ENCODE measurements at places on chromosomes 6 and 20. TPM values are rescaled to one million over a fixed set of nuclear protein-coding genes. Genes with fewer than 3 reads are reported as not detected.

Gene SLC22A16
- total RNA-seq: not detected

Gene RNF182
- 0.28 TPM for total RNA-seq

Gene RIPOR3
- total RNA-seq: 21.7 TPM

Gene MAPK13
- 8.1 TPM for total RNA-seq

Gene C6orf132
- 0.71 TPM for total RNA-seq

Gene BPIFB4
- not detected for total RNA-seq

Gene CLVS2
- total RNA-seq: under 0.01 TPM

Gene CLPSL2
- not detected for total RNA-seq

Gene LST1
- total RNA-seq: not detected

Gene BMP5
- total RNA-seq: under 0.01 TPM

Gene TRIM40
- total RNA-seq: not detected

Gene PSORS1C2
- not detected for total RNA-seq

Gene ERVFRD-1
- total RNA-seq: not detected

Gene PHACTR1
- 0.09 TPM for total RNA-seq

Gene MACROD2
- total RNA-seq: 0.55 TPM

Gene CRISP3
- total RNA-seq: not detected

Gene MYLK2
- total RNA-seq: under 0.01 TPM

Gene CDH4
- 0.18 TPM for total RNA-seq

Gene METTL24
- 0.43 TPM for total RNA-seq

Gene PSORS1C1
- total RNA-seq: 1.7 TPM

Gene PKIB
- total RNA-seq: 1.1 TPM

Gene CFB
- total RNA-seq: 61.2 TPM

Gene GPLD1
- total RNA-seq: 0.14 TPM

Gene PGBD1
- 2.7 TPM for total RNA-seq

All from smooth muscle cell of bladder (primary cell).